ENCODE measurements at places on chromosomes 13 and 19.

GRCh38 chr13:57286511-57287098, 119.6 kb downstream of the PRR20E start:
- DNase-seq = no peak

GRCh38 chr19:19105365-19106055, 32.8 kb downstream of the TMEM161A start:
- no peak for DNase-seq

DNA sequence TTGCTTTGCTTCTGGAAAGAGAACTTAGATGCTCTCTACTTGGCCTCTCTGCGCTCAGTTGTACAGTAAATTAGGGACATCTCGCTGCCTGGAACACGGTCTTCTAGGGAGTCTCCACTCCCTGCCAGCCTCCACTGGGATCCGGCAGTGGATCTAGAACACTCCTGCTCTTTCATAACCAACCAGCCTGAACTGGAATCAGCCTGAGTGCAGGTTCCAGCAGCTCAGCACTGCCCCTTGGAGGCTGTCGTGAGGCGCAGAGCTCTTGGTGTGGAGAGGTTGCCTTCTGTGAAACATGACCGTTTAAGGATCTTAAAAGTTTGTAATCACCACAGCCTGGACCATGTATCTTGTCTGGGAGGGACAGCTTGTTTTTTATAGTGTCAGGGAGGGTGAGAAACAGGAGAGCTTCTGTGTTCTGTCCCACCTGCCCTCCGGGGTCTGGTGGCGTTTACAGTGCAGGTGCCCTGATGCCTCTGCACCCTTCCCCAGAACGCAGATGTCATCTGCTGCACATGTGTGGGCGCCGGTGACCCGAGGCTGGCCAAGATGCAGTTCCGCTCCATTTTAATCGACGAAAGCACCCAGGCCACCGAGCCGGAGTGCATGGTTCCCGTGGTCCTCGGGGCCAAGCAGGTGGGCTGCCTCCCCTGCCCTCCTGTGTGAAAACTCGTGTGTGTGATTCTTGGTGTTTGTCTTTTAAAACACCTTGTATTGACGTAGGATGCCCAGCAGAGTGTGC, 24.8 kb downstream of the UPF1 start:
- no peak for DNase-seq

- DNase-seq = no peak
Measured at GRCh38 chr19:49879243-49879963, 1.9 kb downstream of the TBC1D17 start.

- no peak for DNase-seq
Measured at GRCh38 chr13:23845105-23845725, 44.0 kb downstream of the MIPEP start.

- DNase-seq = no peak
Measured at GRCh38 chr13:110285991-110286832, 20.7 kb downstream of the COL4A1 start.

GRCh38 chr13:110155072-110155471, 151.9 kb downstream of the COL4A1 start:
- DNase-seq = no peak

DNA sequence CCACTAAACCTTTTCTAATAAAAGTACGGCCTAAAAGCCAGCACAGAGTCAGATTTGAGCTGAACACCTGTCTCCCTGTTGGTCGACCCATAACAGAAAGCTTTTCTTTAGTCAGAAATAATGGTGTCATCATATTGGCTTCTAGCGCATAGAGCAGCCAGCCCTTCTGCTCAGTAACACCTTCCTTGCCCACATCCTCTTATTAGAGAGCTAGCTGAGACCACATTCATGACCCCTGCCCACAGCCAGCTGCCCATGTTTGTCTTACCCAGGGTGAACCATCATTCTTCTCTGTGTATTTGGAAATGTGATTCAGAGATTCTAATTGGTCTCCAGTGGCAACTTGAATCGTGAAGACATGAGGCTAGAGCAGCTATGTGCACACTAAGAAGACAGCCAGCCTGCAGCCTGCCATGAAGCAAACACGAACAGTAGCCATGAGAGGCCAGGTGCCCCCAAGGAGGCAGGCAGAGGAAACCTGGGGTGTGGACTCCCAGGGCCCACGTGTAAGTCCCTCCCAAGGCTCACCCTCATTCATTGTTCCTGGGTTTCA, 82.3 kb upstream of the PDCD5 start:
- DNase-seq = no peak
